ENCODE measurements at places on chromosomes 4 and X.
A peak's percentile ranks its signal among the peaks of the same experiment; 100 is the strongest.

DNA sequence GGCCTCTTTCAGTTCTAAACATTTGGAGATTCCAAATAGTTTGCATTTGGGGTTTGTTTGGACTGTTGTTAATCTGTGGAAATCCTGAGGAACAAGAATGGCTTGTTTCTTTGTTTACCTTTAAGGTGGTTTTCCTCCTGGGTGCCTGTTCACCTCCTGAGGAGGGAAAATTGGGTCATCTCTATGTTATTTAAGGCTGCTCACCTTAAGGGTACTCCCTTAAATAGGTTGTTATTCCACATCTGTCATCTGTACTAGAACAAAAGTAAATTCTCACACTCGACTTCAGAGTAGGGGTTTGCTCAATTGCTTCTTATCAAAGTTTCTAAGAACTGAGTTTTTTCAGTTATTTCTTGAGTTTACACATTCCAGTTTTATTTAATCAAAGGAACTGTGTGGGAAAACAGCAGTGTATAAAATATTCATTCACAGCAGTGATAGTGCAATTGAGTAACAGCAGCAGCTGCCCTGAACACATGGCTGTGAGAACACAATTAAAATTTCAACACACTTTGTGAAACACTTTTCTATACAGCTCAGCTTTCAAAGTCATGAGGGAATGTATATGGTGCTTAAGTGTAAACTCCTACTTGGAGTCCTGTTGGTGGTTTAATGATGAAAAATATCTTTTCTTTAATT is 238.5 kb upstream of the PGRMC2 start:
- H3K4me1 ChIP-seq, result no peaks in the 10 kb centered on the region
- DNase-seq, result no peak
- no peaks in the 10 kb centered on the region for H3K36me3 ChIP-seq

DNA sequence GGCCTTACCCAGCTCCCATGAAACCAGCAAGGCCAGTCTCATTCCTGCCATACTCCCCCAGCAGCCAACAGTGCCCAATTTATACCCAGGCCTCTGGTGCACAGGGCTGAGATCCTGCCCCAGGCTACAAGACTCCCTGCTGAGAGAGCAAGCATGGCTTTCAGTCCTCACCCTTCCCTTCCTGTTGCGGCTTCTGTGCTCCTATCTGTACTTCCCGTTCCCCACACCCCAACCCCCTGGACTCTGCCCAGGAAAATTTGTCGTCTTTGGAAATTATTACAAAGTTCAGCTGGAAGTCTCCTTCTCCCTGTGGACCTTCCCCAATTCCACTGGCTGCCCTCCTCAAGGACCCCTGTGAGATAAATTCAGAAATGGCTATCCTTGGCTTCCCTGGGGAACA is 84.1 kb upstream of the GK2 start:
- H3K27ac ChIP-seq, result no peak overlapping the region
- DNase-seq, result no peak
- H3K27me3 ChIP-seq, result no peaks in the 10 kb centered on the region
- no peaks in the 10 kb centered on the region for H3K36me3 ChIP-seq

DNA sequence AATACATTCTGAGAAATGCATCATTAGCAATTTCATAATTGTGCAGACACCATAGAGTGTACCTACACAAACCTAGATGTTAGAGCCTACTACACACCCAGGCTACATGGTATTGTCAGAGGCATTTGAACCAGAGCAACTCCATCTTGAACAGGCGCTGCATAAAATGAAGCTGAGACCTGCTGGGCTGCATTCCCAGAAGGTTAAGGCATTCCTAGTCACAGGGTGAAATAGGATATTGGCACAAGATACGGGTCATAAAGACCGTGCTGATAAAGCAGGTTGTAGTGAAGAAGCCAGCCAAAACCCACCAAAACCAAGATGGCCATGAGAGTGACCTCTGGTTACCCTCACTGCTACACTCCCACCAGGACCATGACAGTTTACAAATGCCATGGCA is 116.4 kb downstream of the LARP7 start:
- peaks cover 2% of the 10 kb centered on the region for H3K27me3 ChIP-seq
- H3K36me3 ChIP-seq, result no peaks in the 10 kb centered on the region
- H3K27ac ChIP-seq, result no peak overlapping the region
- H3K4me1 ChIP-seq, result no peaks in the 10 kb centered on the region

GRCh38 chr4:47413521-47413920 is 50.0 kb downstream of the COMMD8 start:
- no peaks in the 10 kb centered on the region for H3K36me3 ChIP-seq
- H3K27ac ChIP-seq, result no peak overlapping the region
- no peaks in the 10 kb centered on the region for H3K27me3 ChIP-seq
- no peaks in the 10 kb centered on the region for H3K4me1 ChIP-seq
- no peak for DNase-seq

GRCh38 chrX:136816975-136817374 is 36.2 kb upstream of the ARHGEF6 start:
- no peaks in the 10 kb centered on the region for H3K27me3 ChIP-seq
- no peaks in the 10 kb centered on the region for H3K36me3 ChIP-seq
- DNase-seq, result no peak

GRCh38 chrX:128165884-128166408 is 113.7 kb upstream of the ACTRT1 start:
- no peaks in the 10 kb centered on the region for H3K36me3 ChIP-seq
- no peak overlapping the region for H3K27ac ChIP-seq
- no peaks in the 10 kb centered on the region for H3K4me1 ChIP-seq
- no peak overlapping the region for H3K4me3 ChIP-seq
- no peaks in the 10 kb centered on the region for H3K27me3 ChIP-seq

DNA sequence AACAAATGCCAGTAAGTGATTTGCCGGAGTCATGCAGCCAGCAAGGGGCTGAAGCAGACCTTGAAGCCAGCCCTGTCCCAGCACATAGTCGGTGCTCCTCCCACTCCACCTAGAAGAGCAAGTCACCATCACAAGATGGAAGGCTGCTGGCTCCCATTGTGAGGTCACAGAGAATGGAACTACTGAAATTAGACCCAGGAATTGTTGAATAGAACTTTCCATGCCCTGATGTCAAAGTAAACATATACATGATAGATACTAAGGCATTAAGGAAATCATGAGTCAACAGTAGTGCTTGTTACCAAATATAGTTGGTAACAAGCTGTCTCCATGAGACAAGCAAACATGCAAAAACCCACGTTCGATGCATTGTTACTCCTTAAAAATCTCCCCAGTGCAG is 177.1 kb upstream of the MID1 start:
- no peak overlapping the region for H3K27ac ChIP-seq
- H3K4me3 ChIP-seq, result no peak overlapping the region
- H3K27me3 ChIP-seq, result no peaks in the 10 kb centered on the region
- no peaks in the 10 kb centered on the region for H3K4me1 ChIP-seq
- no peaks in the 10 kb centered on the region for H3K36me3 ChIP-seq

DNA sequence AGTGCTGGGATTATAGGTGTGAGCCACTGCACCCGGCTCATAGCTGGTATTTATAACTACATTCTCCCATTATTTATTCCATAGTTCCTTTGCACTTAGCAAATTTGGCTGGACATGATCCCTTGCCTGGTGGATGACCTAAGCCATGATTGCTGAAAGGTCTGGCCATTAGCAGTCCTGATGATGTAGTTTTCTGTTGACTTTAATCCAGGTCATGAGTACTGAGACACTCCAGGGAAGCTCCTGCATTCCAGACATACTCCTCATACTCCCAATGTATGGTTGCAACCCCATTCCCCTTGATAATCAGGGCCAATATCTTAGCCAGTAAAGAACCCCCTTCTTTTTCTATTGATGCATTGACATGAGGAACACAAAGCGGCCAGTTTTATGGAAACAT is 24.4 kb upstream of the MGST2 start:
- no peaks in the 10 kb centered on the region for H3K36me3 ChIP-seq
- H3K4me3 ChIP-seq, result no peak overlapping the region
- H3K4me1 ChIP-seq, result no peaks in the 10 kb centered on the region
- no peak for DNase-seq
- no peak overlapping the region for H3K27ac ChIP-seq

DNA sequence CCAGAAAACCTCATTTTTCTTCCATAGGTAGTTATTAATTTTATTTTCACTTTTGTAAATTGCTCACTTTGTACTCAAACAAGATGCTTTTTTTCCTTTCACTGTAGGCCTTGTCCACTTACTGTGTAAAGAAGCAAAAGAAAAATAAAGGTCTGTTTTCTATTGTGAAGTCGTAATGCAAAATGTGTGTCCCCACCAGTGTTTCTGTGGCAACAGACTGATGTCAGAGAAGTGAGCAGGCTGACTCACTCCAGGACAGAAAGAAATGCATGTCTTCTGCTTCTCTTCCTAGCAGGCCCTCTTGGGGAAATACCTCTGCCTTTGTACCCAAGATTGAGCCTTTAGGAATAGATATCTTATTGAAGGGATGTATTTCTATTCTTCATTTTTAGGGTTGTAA is 30.3 kb downstream of the INPP4B start:
- H3K36me3 ChIP-seq, result no peaks in the 10 kb centered on the region
- no peak overlapping the region for H3K4me3 ChIP-seq
- H3K4me1 ChIP-seq, result peaks cover 27% of the 10 kb centered on the region
- no peaks in the 10 kb centered on the region for H3K27me3 ChIP-seq
- DNase-seq, result peak; percentile 87
- peak overlapping the region; percentile 88 for H3K27ac ChIP-seq

DNA sequence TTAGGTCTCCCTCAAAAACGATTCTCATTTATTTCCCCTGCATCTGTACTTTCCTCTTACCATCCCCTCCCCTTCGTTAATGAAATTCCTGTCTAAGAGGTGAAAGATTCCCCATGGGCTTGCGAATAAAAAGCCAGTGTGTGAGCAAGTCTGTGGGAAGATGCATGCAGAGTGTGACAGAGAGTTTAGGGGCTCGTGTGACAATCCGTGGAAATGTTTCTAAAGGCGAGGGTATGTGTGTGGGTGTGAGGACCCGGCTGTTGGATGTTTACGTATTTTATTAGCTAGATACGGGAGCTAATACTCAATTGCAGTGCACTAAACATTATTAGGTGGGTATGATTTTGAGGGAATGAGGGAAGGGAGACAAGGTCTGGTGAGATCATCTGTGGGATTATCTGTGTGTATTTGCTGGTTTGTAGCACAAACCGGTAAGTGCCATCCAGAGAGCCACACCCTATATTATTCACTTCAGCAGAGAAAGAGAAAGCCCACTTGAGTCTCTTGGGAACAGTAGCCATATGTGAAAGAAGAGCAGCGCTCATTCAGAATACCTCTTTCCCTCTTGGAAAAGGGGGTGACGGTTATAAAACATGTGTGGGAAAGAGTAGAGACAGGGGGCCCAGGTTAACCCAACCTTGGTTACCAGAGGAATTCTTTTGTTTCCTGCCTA is 893 bp upstream of the HOPX start:
- no peak overlapping the region for H3K4me3 ChIP-seq
- H3K36me3 ChIP-seq, result no peaks in the 10 kb centered on the region
- H3K27ac ChIP-seq, result no peak overlapping the region
- H3K4me1 ChIP-seq, result no peaks in the 10 kb centered on the region
- no peaks in the 10 kb centered on the region for H3K27me3 ChIP-seq

DNA sequence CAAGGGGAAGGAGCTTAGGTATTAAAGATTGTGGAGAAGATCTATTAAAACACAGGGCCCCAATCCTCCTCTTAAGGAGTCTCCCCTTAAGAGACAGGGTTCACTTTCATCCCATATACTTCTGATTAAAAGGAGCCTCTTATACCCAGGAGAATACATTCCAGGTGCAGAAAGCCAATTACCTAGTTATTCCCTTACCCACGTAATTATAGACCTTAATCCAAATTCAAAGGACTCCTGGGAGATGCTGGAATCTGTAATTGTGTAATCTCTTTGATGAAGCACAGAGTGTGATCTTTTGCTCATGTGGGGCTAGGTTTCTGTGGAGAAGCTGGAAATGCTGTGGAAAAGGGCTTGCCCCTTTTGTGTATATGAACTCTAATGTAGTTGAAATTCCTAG is 1.4 kb upstream of the SEC24B start:
- DNase-seq, result no peak
- peaks cover 35% of the 10 kb centered on the region for H3K4me1 ChIP-seq
- H3K36me3 ChIP-seq, result no peaks in the 10 kb centered on the region
- no peak overlapping the region for H3K4me3 ChIP-seq
- H3K27me3 ChIP-seq, result no peaks in the 10 kb centered on the region

DNA sequence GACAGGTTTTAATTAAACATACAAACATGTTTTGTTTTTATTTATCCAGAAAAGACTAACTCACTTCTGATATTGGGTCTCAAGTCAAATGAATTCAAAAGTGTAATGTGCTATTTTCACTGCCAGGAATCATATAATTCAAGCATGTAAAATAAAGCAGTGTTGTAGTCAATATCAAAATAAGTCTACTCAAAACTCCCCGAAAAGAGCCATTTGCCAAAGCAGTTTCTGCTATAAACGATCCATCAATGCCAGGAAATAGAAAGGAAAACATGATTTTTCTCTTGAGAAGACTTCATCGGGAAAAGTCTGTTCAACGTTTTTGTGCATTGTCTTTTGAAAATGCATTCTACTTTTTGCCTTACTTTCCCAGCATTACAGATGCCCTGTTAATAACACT is 633.3 kb downstream of the FAT4 start:
- H3K4me3 ChIP-seq, result no peak overlapping the region
- H3K36me3 ChIP-seq, result no peaks in the 10 kb centered on the region
- no peaks in the 10 kb centered on the region for H3K4me1 ChIP-seq
- H3K27ac ChIP-seq, result no peak overlapping the region
- DNase-seq, result no peak

- no peak overlapping the region for H3K27ac ChIP-seq
- no peaks in the 10 kb centered on the region for H3K36me3 ChIP-seq
- H3K4me1 ChIP-seq, result peaks cover 50% of the 10 kb centered on the region
- H3K4me3 ChIP-seq, result no peak overlapping the region
- DNase-seq, result no peak
- H3K27me3 ChIP-seq, result no peaks in the 10 kb centered on the region
Observed at GRCh38 chr4:184818216-184818564, 7.6 kb downstream of the ACSL1 start.

Data from common myeloid progenitor, CD34-positive (primary cell).